Left lung (tissue), 14 donors: ENCODE measurements at places on chromosomes 7 and 10. TPM values are rescaled to one million over a fixed set of nuclear protein-coding genes. Genes with fewer than 3 reads are reported as not detected.

- DNase-seq = no peak
Measured at GRCh38 chr10:133068111-133069032, 19.4 kb upstream of the ADGRA1 start.

DNA sequence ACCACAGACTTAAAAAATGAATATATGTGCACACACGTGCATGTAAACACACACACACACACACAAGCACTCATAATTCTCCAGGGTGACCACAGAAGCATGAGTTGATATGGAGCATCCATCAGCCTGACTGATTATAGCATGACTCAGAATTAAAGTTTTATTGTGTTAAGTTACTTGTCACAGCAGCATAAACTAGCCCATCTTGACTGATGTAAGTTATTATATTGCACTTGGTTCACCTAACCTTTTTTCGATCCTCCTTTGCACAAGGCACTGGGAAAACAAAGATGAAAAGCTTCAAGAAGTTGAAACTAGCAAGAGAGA lies 18.8 kb upstream of the SLC35G1 start:
- DNase-seq = no peak

- no peak for DNase-seq
Measured at GRCh38 chr7:144032516-144032915, 16.2 kb upstream of the OR2A5 start.

Gene CYP51A1
- 271 TPM for total RNA-seq

Gene TMEM72
- not detected for total RNA-seq
